Non-pigmented ciliary epithelial cell (primary cell): ENCODE measurements at places on chromosomes 16 and 17.

DNA sequence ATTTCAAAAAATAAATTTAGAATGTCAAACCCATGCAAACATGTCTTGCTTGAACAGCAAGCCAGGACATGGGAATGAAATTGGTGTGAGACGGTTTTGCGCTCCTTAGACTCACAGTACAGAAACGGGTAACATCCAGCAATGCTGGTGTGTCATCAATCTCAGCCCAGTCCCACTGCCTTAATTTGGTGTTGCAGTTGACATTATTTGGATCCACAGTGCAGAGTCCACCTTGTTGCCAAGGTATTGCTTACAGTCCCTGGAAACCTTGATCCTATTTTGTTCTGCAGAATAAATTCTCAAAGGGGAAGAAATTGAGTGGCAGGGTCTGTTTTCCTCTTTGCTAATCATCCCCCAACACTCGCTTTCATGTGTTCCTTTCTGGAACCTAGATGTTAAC, 311.6 kb upstream of the MON1B start:
- no peak for DNase-seq

DNA sequence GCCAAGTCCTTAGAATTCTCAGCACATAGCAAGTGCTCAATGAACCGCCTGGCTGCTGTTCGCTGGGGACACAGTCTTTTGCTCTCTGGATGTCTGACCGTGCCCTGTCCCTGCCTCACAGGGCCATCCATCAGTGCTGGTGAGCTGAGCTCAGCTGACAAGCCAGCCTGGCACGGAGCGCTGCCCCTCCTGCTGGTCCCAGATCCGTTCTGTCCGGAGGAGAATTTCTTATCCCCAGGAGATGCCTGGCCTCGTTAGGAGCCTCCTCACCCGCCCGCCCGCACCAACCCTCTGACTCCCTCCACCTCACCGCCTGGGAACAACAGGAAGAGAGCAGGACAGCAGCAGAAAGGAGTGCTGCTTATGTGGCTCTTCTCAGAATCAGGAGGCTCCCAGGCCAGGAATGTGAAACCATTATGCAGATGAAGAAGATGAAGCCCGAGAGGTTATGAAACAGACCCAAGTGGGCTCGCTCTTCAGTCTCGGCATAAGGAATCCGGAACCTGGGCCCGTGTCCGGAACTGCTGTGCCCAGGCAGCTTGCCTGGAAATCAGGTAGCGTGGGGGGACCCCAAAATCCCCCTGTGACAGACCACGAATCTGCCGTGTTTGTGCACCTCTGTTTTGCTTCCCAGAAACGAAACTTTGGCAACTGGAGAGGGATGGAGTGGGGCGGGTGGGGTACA, 28.8 kb upstream of the RMI2 start:
- DNase-seq: no peak

- no peak for DNase-seq
Measured at GRCh38 chr16:66824006-66824405, 6.8 kb downstream of the NAE1 start.

DNA sequence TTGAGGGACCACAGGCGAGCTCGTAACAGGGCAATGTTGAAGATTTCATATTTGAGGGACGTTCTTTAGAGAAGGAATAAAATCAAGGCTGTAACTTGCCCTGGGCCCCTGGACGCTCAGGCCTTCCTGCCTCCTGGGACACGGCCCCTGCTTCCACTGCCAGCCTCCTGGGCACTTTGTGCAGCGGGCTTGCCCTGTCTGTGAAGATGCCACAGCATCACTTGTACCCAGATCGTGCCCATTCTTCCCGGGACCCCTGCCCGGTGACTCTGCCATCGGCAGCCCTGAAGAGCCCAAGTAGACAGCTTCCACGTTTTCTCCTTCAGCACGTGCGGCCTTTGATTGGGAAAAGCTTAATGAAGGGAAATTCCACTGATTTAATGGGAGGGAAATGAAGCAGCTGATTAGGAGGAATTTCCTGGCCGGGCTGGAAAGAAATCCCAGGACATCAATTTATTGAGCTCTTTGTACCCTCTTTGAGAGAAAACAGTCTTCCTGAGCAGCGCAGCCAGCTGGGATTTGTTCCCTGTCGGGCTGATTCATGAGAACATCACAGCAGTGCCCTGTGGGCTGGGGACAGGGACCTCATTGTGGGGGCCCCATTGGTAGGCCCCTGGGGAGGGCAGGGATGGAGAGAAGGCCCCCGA, 71.5 kb downstream of the CRISPLD2 start:
- no peak for DNase-seq

DNA sequence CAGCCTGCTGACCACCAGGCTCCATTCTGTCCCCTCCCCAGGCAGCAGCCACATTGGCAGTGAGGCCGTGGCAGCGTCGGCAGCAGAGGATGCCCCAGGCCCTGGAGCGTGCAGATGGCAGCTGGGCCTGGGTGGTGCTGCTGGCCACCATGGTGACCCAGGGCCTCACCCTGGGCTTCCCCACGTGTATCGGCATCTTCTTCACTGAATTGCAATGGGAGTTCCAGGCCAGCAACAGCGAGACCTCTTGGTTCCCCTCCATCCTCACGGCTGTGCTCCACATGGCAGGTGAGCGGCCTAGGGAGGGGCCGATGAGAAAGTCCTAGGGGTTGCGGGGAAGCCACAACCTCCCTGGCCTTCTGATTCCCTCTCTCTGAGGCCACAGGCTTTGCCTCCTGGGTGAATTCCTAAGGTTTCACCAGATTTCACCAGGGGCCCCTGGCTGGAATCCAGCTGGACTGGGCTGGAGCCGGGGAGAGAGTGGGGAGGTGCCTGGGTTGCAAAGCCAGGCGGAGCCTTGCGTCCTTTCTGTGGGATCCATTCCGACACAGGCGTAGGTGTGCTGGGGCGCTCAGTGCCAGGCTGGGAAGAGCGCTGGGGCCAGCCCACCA, 5.9 kb downstream of the SLC16A5 start:
- DNase-seq: no peak

DNA sequence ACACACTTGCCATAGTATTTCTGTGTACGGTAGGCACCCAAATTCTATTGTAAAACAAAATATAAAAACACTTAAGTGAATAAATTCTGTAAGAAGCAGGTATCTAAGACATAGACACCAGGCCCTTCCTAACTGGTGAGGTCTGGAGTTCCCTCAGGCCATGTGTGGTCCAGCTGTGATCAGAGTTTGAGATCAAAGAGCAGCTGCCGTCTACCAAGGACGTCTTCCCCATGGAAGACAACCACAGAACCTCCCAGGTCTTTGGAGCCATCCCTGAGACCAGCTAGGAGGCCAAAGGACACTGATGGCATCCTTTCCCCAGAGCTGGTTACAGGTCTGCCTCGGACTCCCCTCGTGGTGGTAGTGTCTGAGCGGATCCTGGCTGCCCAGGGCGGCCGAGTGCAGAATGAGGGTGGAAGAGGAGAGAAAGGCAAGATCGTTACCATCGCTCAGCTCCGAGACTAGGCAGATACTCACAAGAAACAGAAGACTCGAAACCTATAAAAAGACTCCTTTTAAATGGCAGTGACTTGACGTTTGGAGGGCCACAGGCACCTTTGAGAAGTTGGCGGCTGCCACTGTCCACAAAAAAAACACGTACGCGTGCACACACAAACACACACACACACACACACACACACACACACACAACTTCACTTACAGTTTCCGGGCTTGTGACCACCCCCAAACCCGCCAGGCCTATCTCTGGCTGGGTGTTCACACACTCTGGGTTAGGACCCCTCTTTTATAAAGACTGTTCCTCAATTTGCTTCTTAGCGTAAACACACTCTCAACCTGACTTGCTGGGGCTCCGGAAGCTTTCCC, 7.5 kb downstream of the TIMP2 start:
- DNase-seq: no peak

GRCh38 chr17:12507026-12507595, 158.6 kb upstream of the MYOCD start:
- no peak for DNase-seq

DNA sequence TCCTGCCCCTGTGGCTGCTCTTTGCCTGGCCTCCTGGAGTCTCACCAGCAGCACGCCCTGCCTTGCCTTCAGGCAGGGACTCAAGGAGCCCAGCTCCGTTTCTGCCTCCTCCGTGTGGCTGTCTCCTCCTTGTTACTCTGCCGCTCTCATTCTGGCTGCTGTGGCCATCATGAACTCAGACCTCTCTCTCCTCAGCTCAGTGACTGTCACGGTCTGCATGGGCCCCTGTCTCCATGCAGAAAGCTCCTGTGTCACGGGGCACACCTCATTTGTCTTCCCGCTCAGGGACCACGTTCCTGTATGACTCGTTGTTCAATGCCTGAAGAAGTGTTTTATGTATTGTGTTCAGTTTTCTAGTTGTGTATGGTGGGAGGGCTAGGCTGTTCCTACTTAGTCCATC, 25.3 kb downstream of the RPTOR start:
- DNase-seq: no peak

- DNase-seq: no peak
Measured at GRCh38 chr16:69921127-69921526, 30.0 kb upstream of the CLEC18A start.

GRCh38 chr16:4922721-4923342, 14.1 kb downstream of the PPL start:
- DNase-seq: no peak

- no peak for DNase-seq
Measured at GRCh38 chr17:63419949-63420867, 25.9 kb downstream of the CYB561 start.

GRCh38 chr16:67241008-67241900, 6.0 kb downstream of the FHOD1 start:
- peak; percentile 48 for DNase-seq

DNA sequence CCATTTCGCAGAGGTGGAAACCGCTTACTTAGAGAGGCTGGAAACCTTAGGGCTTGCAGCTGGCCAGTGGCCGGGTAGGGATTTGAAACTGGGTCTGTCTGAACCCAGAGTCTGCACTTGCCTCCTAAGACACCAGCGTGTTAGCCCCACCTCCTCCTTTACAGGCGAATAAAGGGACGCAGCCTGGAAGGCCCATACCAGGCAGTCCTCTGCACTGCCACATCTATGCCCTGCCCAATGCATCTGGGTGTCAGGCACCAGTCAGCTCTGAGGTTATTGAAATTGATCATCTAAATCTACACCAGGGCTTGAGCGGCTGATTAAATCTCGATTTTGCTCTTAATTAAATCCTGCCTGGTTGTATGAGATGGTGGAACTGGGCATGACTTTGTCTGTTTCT, 19.9 kb upstream of the NAGS start:
- DNase-seq: no peak

DNA sequence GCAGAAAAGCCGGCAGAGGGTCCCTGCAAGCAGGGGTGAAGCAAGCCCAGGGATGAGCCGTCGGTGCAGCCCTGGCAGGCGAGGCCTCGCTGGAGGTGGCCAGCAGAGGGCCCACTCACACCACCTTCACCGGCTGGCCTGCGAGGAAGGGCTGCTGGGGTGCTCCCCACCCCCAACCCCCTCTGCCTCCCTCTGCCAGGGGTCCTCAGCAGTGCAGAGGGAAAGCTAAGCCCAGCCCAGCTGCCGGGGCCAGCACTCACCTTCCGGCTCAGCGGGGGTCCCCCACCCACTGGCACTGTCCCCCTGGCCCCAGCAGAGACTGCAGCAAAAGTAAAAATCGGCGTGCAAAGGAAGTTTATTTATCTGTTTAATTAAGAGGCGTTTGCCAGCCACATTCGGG, 113.4 kb downstream of the ENGASE start:
- no peak for DNase-seq

- DNase-seq: no peak
Measured at GRCh38 chr16:89599902-89600301, 13.5 kb upstream of the DPEP1 start.

DNA sequence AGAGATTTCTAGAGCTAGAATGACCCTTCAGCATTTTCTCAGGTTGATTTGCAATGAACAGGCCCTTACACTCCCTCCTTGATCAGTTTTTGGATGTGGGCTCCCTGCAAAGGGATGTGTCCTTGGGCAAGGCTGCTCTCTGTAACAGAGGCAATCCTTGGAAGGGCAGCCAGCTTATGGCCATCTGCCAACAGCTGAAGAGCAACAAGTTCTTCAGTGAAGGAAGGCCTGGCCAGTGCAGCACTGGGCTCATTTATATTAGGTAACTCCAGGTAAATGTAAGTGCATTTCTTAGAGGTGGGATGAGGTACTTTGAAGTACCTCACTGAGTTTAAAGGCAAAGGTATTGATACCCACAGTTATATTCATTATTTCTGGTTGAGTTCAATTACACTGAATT, 114.3 kb upstream of the KCNJ16 start:
- no peak for DNase-seq

DNA sequence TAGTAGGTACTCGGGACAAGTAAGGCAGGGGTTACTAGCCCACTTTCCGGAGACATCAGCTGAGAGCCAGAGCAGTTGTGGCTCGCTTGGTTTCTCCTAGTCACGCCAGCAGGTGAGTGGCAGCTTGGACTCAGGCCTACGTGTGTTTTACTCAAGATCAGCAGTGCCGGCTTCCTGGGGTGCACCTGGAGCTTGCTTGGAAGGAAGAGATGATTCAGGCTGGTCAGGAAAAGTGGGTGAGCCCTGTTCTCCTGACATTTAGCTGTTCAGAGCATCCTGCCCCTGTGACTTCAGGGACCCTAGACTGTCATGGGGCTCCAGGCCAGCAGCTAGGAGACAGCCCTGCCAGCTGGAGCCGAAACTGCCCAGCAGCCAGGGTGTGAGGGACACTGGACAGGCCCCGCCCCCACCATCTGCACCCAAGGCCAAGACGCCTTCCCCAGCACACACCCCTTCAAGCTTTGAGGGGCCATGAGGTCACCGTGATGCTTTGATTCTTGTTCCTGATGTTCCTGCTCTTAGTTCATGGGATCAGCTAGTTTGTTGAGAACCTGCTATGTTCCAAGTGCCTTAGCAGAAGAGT, 238.0 kb upstream of the CIBAR2 start:
- no peak for DNase-seq

DNA sequence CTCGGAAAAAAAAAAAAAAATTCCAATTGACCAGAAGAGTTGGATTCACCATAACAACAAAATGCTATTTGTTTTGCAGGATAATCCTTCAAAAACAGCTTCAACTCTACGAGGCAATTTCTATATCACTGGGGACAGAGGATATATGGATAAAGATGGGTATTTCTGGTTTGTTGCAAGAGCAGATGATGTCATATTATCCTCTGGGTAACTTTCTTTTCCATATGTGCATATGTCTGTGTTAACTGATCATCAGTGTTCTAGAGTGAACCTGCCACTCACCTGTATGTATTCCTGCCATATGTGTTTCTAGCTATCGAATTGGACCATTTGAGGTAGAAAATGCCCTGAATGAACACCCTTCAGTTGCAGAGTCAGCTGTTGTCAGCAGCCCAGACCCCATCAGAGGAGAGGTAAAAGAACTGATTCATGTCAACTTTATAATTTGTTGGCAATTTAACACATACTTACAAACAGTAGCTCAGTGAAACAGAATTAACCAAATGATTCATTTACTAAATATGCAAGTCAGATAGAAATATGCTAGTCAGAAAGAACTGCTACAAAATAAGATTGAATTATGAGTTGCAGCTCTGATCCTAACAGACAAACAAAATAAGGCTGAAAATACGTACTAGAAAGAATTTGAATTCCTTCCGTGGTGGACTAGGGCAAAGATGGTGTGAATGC, 14.2 kb downstream of the ERI2 start:
- no peak for DNase-seq
